ENCODE measurements at places on chromosomes 5 and 9.

DNA sequence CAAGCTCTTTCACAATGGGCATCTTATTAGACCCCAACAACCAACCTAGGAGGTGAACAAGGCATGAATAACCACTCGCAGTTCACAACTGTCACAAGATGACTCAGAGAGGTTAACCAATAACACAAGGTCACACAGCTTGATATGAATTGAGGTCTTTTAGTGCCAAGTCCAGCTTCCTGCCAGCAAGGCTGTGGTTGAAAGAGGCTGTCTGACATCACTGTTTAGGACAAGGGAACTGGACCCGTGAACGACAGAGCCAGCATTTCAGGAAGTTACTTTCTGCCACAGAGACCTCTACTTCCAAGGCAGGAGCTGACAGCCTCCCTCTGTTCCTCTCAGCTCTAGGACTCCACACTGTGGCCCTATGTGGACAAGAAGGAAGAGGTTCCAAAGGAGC, 53.4 kb upstream of the ALDH1B1 start:
- DNase-seq, result no peak

DNA sequence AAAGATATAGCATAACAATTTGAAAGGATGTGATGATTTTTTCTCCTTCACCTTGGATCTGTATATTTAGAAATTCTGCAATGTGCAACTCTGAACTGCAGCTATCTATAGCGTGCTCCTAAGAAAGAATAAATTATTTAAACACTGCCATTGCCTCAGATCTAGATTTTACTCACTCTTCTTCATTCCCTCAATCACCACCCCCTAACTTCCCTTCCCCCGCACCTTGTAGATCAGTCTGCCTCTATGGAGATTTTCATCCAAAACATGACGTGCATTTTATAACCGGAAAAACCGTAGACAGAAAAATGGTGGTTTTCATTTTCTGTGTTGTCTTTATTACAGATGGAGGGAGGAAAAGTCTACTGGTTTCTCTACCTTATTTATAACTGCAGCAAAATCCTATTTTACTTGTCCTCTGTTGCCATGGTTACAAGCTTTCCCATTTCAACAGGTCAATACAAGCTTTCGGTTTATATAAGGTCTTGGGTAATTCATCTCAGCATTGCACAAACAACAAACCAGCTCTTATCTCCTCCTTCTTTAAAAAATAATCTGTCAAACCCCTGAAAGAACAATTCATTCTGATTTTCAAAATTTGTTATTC, 480.0 kb downstream of the TAF11L14 start:
- DNase-seq, result no peak

- no peak for DNase-seq
These were observed 73.8 kb downstream of the AMBP start for GRCh38 chr9:114004221-114004716.

- DNase-seq, result no peak
These were observed 1.8 kb downstream of the PDLIM4 start for GRCh38 chr5:132259069-132259851.

DNA sequence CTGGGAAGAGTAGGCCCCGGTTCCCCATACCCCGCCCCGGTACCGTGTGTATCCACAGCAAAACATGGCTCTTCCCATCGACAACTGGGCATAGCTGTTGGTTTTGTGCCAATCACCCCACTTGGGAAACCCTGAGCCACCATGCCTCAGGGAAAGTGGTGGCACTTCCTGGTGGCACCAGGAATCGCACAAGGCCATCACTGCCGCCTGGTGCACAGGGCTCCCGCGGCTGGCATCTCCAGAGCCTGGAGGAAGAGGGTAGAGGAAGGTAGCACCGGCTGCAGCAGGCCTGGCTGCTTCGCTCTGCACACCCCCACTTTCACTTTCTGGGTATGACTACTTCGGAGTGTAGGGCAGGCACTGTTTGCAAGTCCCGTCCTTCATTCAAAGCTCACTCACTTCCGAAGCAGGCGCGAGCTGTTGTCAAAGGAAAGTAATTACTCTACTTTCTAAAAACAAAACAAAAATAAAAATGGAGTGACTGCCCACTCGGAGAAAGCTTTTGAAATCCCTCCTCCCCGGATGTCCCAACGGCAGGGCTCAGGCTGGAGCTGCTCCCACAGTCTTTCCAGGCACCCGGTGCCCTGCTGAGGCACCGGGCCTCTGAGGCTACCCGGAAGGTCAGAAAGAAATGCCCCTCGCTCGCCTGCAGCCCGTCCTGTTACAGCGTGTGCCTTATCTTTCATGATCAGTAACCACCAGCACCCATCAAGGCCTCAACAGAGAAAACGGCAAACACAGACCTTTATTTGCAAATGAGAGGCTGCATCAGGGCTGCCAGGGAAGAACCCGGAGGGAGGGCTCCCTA, 2.0 kb downstream of the BRD3 start:
- DNase-seq, result peak; percentile 72

DNA sequence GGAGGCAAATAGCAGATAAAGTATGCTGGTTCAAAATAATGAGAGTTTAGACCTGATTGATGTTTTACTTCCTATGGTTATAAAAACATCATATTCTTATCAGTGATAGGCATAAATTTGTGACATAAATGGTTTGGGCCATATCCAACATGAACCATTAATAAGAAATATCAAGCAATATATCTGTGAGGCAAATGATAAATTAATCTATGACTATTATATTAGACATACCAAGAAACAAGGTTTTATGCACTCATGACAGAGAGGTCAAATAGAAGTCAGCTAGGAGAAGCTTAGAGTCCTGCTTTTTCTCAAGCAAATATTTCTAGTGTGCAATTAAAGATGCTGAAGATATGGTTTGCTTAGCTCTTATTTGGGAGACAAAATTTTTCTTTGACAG, 10.4 kb downstream of the SMIM3 start:
- no peak for DNase-seq

GRCh38 chr9:95087659-95088242, 229.8 kb downstream of the FANCC start:
- DNase-seq, result no peak

DNA sequence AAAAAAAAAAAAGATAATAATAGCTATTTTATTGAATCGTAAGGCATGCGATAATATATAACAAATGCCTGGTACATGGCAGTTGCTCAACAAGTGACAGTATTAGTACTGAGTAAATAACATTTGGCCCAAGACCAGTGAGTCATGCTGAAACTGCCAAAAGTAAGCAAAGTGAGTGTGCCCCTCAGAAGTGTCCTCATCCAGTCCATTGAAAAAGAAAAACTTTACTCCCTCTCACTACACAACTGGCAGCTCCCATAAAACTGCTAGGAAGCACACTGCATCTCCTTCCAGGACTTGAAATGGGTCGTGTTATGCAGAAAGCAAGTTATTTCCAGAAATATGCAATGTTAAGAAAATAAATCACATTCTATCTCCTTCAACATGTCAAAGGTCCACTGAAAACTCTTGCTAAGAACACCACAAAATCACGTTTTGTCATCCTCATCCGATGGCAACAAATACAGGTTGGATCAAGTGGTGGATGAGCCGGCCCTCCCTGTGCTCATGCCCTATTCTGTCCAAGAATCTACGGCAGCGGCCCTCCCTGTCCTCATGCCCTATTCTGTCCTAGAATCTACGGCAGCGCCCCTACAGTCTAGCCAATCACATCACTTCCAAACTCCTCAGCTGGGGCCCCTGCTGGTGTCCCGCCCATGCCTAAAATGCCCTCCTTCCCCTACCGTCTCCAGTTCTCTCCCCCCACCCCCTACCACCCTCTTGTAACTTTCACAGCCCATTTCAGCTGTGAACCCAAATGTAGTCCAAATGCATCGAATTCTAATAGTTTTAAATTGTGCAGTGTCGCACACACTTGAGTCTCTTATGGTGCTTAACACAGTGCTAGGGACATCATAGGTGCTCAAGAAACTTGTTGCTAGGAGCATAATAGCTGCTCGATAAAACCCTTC, 12.5 kb downstream of the PTCH1 start:
- no peak for DNase-seq

DNA sequence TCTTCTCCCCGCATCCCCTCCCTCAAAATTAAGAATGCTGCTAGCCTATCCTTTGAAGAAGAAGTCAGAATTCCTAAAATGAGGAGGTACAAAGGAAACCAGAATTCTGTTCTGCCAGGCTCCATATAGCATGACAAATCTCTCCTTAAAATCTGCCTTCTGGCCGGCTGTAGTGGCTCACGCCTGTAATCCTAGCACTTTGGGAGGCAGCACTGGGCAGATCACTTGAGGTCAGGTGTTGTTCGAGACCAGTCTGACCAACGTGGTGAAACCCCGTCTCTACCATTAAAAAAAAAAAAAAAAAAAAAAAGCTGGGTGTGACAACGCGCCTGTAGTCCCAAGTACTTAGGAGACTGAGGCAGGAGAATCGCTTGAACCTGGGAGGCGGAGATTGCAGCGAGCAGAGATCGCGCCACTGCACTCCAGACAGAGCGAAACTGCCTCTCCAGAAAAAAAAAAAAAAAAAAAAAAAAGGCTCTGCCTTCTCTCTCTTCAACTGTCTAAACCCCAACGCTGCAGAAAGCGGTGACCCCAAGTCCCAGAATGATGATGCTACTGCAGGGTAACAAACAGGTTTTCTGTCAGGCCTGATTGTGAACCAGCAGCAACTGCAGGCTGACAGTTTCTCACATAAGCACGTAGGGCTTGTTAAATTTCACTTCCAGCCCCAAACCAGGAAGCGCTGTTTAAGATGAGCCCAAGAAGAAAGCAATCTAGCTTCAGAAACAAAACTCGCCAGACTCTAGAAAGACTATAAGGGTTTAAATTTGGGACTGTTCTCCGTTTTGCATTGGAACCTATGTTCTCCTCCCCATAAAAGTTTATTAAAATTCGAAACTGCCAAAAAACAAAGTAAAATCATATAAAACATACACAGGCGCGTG, 963 bp upstream of the CAST start:
- DNase-seq, result peak; percentile 44

- no peak for DNase-seq
These were observed 12.6 kb upstream of the CEMIP2 start for GRCh38 chr9:71780953-71781352.

DNA sequence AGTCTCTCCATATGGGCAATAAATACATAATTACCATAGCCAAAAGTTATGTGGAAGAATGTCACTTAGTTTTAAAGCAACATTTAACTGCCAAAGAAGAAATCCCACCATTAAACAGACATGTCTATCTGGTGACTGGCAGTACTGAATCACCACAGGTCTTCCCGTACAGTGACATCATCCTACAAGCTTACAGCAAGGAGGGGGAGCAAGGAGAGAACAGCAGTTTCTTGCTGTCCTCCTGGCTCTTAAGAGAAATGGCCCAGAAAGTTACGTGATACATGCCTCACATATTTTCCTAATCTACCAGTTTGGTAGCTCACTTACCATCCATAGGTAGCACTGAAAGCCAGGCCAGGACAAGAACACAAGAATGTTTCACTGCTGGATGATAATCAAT, 671.0 kb downstream of the DMRTA1 start:
- no peak for DNase-seq

- no peak for DNase-seq
These were observed 45.7 kb downstream of the SCAMP1 start for GRCh38 chr5:78405829-78406750.

- no peak for DNase-seq
These were observed 80.5 kb upstream of the HSPA9 start for GRCh38 chr5:138655530-138656190.

DNA sequence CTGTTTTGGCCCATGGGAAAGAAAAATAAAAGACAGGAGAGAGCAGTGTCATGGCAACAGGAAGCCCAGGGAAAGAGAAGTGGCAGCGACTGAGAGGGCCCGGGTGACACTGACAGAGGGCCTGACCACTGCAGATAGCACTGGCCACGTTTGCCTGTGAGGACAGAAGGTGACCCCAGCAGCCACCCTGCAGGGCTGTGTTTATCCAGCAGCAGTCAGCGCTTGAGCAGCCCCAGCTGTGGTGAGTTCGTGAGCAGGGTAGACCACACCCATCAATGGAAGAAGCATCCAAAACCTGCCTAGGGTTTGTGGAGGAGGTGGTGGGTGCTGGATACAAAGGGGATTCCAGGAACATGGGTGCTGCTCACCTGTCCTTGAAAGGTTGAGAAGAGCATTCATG, 222.5 kb downstream of the MARCHF11 start:
- DNase-seq, result no peak

DNA sequence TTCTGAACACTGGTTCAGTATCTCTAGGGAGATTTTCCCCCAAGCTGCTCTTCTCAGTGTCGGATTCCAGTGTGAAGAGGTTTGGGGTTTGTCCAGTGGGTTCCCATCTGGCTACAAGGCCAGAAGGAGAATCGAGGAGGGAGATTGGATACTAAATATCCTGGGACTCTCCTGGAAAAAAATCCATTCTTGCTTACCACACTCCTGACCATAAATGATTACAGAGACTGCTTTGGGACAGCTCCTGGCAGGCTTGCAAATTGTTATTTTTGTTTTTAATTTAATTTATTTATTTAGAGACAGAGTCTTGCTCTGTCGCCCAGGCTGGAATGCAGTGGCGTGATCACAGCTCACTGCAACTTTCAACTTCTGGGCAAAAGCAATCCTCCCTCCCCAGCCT, 4.7 kb upstream of the SUSD1 start:
- DNase-seq, result no peak

- DNase-seq, result no peak
These were observed 58.9 kb upstream of the RXRA start for GRCh38 chr9:134267305-134267880.

- no peak for DNase-seq
These were observed 28.0 kb upstream of the IRX2 start for GRCh38 chr5:2779459-2779858.

DNA sequence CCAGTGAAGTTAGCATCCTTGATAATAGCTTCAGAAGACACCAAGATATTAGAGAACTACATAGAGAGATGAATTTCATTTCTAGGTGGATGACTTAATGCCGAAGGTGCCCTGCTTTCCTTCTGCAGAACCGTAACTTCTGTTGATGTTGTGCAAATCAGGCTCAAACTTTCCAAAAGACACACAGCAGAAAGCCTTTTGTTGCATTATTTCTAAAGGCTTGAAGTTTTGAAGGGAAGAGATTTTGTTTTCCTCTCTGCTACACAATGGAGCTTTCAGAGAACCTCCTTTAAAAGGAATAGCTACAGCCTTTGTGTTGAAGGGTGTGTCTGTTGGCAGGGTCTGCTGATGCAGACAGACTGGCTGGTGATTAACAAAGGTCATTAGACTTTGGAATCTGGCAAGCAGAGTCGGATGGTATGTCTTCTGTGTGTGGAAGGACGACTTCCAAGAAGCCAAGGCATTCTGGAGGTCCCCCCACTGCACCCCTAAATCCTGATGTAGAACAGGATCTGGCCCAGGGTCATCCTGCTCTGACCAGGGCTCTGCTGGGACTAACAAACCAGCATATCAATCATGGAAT, 57.8 kb downstream of the ZNF462 start:
- DNase-seq, result no peak

Data from CD4-positive, alpha-beta T cell treated with Interleukin-6 for 4 hours (primary cell).